SIG-M5 (cell line): ENCODE measurements at places on chromosomes 5 and 9.

GRCh38 chr9:89666950-89667349 lies 62.1 kb downstream of the GADD45G start:
- DNase-seq: no peak

GRCh38 chr5:167937635-167937998 lies 353.8 kb upstream of the WWC1 start:
- no peak for DNase-seq

- no peak for DNase-seq
Measured at GRCh38 chr9:32587901-32588300, 14.9 kb upstream of the NDUFB6 start.

DNA sequence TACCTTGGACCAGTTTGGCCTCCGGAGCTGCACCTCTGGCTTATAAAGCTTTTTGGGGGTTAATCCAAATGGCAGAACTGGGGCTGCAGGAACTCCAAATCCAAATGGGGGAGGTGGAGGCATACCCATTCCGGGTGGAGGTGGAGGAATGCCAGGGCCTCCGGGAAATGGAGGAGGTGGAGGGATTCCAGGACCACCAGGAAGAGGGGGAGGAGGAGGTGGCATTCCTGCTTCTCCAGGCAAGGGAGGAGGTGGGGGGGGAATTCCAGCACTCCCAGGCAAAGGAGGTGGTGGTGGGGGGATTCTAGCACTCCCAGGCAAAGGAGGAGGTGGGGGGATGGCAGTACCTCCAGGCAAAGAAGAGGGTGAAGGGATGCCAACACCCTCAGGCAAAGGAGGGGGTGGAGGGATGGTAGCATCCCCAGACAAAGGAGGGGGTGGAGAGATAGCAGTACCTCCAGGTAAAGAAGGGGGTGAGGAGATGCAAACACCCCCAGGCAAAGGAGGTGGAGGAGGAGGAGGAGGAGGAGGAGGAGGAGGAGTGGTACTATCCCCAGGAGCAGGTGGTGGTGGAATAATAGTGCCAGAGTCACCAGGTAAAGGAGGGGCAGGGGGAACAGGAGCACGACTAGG lies 45.2 kb downstream of the DIAPH1 start:
- DNase-seq: no peak

- DNase-seq: no peak
Measured at GRCh38 chr5:142872217-142872616, 102.0 kb downstream of the ARHGAP26 start.
